Amygdala (tissue), 56 donors: ENCODE measurements at places on chromosomes 13 and 19.
A peak's percentile ranks its signal among the peaks of the same experiment; 100 is the strongest.

- no peak for DNase-seq
These were observed 71.9 kb upstream of the ZNF724 start for GRCh38 chr19:23321953-23322549.

- DNase-seq, result no peak
These were observed 23.6 kb upstream of the CCDC124 start for GRCh38 chr19:17909003-17909732.

DNA sequence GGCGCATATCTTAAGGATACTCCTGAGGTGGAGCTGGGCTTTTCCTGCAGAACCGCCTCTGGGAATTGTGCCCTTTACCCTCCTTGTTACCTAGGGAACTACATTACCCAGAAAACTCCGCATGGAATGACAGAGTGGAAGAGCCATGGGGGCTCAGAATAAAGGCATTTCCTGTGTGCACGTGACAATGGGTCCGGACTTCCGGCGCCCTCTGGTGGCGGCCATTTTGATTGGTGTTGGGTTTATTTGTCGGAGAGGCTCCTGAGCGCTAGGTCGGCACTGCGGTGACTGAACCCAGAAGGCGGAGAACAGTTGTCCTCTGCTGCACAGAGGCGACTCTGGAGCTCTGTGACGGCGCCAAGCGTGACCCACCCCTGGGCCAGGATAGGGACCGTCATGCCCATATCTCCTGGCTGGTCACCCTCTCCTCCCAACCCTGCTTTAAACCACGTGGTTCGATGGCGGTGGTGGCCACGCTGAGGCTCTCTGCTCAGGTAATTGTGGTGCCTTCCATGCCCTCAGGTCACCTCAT lies at the start of gene ZNF587B:
TSS of gene ZNF587B (plus strand) at position 229 of the 532 bp plus-strand sequence. CDS start at position 459, 230 bp downstream.
- DNase-seq, result peak; percentile 12

DNA sequence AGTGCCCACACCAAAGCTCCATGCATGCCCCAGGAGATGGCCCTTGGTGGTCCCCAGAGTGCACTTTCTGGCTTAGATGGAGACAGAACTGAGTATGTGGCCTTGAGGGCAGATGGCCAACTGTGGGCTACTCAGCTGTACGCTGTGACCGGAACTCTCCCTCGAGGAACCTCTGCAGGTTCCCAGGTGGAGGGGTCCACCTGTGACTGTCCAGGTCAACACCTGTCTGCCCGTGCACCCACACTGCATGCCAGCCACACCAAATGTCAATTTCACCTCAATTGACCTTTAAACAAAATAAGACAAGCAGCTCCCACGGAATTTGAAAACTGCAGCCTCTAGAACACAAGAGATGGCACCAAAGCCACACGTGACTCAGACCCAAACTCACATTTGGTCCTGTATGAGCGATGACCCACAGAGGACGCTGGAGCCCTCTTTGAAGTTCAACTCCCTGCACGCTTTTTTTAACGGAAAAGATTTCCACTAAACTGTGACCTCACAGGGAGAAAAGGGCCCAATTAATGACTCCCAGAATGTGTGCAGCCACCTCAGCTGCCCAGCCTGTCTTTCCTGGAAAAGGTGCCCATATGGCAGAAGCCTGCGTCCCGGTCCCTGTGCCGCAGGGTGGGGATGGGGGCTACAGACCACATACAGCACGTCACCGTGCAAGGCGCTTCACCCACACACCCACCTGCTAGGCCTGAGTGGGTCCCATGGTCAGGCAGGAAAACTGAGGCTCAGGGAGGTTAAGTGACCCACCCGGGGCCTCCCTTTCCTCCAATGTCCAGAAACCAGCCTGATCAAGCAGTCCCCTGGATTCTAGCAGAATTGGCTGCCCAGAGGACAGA lies 47.7 kb downstream of the KLF2 start:
- no peak for DNase-seq

- DNase-seq, result no peak
These were observed 52.0 kb upstream of the NPAS1 start for GRCh38 chr19:46967578-46968032.

DNA sequence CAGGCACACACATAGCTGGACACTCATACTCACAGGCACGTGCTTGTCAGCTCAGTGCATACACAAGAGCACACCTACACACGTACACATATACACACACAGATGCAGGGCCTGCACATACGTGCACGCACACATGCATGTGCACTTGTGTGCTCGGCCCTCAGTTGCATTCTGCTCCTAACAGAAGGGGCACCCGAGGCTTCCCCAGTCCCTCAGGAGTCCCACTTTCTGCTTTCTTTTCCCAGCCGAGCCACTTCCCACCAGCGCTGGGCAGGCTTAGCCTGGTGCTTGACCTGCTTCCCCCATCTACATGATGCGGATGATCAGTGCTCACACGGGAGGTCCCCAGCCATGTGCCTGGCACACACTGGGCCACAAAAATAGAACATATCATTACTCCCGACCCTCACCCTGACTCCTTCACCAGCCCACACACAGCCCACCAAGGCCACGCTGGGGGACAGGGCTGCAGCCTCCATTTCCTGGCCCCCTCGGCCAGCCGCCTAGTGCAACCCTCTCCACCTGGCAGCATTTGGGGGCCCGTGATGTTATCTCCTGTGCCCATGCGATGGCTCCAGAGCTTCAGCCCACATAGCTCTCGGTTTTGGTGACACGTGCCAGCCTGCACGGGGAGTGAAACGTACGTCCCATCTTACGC lies 125.2 kb upstream of the SPACA7 start:
- no peak for DNase-seq

GRCh38 chr13:35855531-35856019 lies 275.6 kb downstream of the DCLK1 start:
- DNase-seq, result no peak

DNA sequence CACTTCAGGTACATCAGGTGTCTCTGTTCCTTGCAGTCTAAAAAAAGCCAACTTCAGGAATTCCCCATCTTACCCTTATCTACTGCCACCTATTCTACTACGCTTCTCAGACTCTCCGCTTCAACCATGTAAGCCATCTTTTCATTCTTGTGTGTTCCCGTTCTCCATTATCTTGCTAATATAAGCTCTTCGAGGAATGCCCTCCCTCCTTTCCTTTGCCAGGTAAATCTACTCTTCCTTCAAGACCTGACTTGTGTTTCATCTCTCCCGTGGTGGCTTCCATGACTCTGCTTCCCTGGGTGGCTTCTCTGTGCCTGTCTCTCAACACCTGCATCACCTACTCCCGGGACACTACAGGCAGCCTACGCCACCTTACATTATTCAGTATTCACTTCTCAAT lies 42.3 kb upstream of the MEDAG start:
- DNase-seq, result no peak

GRCh38 chr19:53047379-53047778 lies 2.8 kb downstream of the ERVV-2 start:
- no peak for DNase-seq

GRCh38 chr13:51262501-51263211 lies 40.5 kb downstream of the FAM124A start:
- no peak for DNase-seq

DNA sequence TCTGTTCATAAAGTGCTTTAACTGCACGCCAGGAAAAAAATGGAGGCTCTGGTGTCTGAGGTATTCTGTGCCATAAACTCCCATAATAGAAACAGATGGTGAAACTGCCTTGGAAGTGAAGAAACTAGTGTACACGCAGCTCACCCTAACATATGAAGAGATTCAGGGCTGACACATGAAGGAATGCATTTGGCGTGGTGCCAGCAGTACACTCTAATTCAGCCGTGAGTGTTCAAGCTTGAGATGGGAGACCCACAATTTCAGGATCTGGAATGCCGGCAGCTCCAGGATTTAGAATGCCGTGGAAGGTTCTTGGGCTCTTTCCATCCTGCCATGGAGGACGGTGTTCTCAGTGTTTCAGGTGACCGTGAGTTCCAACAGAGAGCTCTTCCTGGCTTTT lies 478.4 kb downstream of the TSHZ3 start:
- no peak for DNase-seq

DNA sequence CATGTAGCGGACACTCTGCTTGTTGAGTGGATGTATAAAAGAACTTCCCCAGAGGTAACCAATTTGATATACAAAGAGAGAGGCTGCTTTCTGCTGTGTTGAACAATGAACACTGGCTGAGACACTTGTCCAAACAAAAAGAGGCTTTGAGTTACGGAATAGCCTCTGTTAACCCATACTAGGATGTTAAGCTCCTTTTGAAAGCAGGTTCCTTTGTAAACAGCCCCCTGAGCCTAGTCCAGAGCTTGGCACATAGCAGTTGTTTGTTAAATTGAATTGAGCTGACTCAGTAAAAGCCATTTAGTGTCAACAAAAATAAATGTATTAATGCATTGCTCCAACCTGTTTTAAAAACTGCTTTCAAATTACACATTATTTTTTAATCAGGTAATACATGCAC lies 200.1 kb downstream of the MZT1 start:
- DNase-seq, result no peak

- no peak for DNase-seq
These were observed 10.0 kb downstream of the GSK3A start for GRCh38 chr19:42232435-42232834.

- DNase-seq, result no peak
These were observed 10.6 kb upstream of the HAUS5 start for GRCh38 chr19:35601971-35602370.

DNA sequence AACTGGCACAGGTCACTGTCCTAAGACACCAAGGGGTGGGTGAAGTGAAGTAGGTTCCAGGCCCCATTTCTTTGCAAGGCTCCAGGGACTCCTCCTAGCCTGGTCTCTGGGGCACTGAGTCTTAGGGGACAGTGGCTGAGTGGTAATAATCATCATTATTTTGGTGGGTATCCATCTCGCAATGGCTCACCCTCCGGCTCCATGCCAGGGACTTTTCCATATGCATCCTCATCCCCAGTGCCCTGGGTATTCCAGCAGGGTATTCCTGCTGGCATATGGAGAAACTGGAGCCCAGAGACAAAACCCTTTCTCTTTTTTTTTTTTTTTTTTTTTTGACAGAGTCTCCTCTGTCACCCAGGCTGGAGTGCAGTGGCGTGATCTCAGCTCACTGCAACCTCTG lies 2.5 kb downstream of the PDE4A start:
- DNase-seq, result no peak

DNA sequence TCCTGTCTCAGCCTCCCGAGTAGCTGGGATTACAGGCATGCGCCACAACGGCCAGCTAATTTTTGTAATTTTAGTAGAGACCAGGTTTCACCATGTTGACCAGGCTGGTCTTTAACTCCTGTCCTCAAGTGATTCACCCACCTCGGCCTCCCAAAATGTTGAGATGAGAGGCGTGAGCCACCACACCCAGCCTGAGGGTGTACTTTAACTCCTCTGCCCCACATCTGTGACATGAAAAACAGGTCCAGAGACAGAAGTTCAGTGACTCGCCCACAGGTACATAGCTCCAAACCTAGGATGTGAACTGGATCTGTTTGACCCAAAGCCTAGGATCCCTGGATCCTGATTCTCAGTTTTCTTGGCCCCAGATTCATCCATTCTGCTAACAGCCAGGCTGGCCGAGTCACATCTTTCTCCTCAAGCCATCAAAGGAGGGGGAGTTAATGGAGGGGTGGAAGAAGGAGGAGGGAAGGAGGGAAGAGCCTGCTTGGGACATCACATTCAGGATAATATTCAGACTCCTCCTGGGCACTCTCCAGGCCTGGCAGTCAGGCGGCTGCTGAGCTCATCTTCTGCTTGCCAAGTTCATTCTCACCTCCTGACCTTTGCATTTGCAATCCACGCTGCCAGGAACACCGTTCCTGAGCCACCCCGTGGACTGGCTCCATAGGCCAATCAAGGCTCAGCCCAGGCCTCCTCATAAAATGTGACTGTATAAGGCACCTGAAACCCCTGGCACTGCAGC lies 3.1 kb downstream of the SPC24 start:
- no peak for DNase-seq
